ENCODE measurements at places on chromosomes 11 and 22.

- no peak for DNase-seq
These were observed 123.1 kb upstream of the C11orf87 start for GRCh38 chr11:109298865-109299264.

GRCh38 chr11:19336331-19336730 is 95.6 kb upstream of the E2F8 start:
- no peak for DNase-seq

DNA sequence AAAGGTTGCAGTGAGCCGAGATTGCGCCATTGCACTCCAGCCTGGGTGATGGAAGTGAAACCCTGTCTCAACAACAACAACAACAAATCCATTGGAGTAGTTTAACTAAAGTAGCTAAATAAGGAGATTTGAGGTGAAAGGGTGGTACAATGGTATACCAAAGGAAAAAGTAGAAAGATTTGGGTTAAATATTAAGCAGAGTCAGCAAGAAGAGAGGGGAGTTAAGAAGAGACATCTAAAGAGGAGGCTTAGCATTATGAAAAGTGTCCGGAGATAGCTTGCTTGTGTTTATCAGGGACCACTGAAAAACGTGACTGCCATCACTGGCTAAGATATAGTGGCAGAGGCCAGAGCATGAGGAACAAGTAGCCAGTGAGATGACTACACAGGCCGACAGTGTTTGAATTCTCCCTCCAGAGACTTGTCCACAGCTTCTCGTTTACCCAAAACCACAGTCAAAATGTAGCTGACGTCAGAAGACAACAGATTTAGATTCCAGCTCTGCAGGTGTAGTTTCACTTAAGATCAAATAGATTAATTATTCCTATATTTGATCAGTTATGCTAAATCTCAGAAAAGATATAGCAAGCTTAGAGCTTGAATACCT is 32.6 kb upstream of the GRK2 start:
- DNase-seq, result no peak

- DNase-seq, result no peak
These were observed 12.9 kb downstream of the GAL3ST1 start for GRCh38 chr22:30561402-30562189.

GRCh38 chr11:112694813-112695212 is 266.4 kb upstream of the NCAM1 start:
- DNase-seq, result no peak

DNA sequence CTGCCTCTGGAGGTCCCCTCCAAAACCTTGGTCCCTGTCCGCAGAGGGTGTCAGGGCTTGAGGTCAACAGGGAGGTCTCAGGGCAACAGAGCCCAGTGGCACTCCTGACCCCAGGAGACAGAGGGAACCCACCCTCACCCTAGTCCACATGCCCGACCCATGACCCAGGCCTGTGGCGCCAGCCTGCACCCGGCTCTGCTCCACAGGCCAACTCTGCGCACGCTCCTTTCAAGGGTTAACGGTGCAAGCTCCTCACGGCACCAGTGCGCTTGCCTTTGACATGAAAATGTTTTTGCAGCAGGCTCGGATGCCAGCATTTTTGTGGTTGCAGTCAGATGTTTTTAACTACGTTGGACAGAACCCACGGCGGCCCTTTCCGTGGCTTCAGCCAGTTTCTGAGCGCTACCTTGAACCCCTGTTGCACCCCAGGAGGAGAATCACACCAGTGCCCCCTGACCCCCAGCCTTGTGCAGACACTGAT is 68.6 kb downstream of the CDKN1C start:
- no peak for DNase-seq

GRCh38 chr11:16796311-16796710 is 57.9 kb downstream of the C11orf58 start:
- no peak for DNase-seq

DNA sequence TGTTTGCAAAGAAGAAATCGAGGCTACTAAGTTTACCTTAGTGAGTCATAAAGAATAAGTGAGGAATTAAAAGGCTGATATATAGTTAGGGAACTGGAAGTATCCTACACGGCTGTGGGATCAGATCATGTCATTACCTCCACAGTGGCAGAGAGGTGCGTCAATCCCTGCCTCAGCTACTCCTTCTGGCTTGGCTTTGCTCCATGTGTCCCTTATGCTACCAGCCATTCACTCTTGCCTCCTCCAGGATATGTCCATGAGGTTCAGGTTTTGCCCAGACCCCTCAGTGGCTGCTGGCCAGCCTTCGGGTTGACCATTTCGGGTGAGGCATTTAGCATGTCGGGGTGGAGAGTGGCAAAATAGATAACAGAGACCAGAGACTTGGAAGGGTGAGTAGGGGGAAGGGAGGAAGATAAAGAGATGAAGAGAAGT is 153.4 kb downstream of the LDLRAD3 start:
- DNase-seq, result no peak

- DNase-seq, result no peak
These were observed 89.2 kb downstream of the PDE2A start for GRCh38 chr11:72584939-72585597.

DNA sequence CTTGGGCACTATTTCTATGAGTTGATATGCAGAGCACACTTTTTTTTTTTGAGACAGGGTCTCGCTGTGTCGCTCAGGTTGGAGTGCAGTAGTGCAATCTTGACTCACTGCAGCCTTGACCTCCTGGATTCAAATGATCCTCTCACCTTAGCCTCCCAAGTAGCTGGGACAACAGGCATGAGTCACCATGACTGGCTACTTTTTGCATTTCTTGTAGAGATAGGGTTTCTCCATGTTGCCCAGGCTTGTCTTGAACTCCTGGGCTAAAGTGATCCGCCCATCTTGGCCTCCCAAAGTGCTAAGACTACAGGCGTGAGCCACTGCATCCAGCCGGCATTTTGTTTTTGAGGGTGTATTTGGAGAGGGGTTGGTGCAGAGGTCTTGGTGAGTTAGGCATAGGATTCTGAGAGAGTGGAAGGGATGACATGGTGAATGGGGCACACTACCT is 29.9 kb upstream of the MTCH2 start:
- DNase-seq, result no peak

- DNase-seq, result no peak
These were observed 41.7 kb downstream of the BRD1 start for GRCh38 chr22:49785841-49786471.

DNA sequence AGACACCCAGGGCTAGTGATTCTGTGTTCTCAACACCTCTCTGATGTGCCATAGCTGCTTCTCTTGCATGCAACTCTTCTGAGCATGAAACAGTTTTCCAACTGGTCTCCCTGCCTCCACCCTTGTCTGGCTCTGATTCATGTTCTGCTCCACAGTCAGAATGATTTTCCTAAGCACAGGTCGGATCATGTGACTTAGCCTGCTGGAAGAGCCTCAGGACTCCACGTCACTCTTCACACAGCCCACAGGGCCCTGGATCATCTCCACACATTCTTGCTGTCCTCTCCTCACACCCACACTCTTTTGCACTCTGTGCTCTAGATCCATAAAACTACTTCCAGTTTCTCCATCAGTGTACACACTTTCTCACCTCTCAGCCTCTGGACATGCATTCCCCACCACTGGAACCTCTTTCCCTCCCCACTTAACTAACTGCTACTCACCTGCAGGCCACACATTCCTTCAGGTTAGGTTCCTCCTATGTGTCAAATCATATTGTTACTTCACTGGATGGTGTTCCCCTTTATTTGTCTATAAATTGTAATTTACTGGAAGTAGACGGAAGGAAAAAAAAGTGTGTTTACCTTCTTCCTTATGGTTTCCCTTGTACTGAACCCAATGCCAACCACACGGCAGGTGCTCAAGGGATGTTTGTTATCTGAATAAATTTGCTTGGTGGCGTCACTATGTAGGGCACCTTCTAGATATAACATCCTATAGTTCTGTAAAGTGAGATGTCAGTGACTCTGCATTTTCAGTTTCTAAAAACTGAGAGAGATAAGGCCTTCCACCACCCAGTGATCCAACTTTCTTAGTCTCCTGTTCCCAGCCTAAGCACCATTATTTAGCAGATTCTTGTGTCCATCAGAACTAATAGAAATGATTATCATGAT is 133.7 kb downstream of the ETS1 start:
- DNase-seq, result no peak
